CD4-positive, alpha-beta T cell treated with Interleukin-15 for 1 hour (primary cell): ENCODE measurements at places on chromosomes 2 and 18.

GRCh38 chr2:23244617-23245016 lies 140.4 kb upstream of the KLHL29 start:
- DNase-seq, result no peak

DNA sequence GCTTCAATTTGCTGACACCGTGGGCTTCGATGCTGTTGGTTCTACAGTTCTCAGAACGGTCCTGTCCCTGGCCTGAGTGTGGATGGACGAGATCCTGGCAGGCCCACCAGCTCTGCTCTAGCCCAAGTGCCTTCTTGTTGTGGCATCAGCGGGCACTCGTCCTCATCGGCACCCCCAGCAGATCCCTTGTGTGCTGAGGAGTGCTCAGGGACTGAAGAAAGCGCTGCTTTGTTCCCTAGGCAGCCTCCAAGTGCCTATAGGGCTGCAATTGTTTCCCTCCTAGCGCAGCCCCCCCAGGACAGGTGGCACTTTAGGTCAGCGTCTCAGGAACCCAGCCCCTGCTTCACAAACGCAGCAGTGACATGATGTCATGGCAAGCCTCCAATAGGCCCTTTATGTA lies 217.7 kb downstream of the AGAP1 start:
- no peak for DNase-seq

DNA sequence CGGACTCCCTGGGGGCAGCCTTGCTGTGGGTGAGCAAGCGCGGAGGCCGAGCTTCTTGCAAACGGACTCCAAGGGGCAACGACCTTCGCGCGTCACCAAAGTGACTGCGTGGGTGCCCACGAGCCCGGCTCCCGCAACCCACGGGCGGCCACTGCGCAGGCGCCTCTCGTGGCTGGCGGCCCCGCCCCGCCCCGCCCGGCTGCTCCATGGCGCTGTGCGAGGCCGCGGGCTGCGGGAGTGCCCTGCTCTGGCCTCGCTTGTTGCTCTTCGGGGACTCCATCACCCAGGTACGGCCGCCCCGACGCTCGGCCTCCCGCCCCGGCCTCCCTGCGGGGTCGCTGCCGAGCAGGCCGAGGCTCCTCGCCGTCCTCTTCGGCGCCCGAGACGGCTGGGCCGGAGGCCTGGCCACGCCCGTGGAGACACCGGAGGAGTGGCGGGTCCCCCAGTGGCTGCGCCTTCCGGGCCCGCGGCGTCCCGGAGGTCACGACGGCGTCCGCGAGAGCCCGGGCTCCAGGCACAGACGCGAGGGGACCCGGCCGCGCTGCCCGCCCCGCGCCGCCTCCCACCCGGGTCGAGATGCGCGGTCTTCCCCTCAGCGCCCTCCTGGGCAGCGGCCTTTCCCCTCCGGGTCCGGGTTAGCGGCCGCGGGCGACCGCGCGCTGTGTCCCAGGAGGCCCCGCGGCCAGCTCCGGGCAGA lies at the start of gene IAH1:
Gene IAH1, plus strand, starts transcription at position 191 of the 697 bp plus-strand sequence. Its CDS starts 16 bp downstream, at position 207.
- peak; percentile 71 for DNase-seq

- no peak for DNase-seq
Measured at GRCh38 chr2:44799105-44799504, 142.4 kb upstream of the SIX3 start.

DNA sequence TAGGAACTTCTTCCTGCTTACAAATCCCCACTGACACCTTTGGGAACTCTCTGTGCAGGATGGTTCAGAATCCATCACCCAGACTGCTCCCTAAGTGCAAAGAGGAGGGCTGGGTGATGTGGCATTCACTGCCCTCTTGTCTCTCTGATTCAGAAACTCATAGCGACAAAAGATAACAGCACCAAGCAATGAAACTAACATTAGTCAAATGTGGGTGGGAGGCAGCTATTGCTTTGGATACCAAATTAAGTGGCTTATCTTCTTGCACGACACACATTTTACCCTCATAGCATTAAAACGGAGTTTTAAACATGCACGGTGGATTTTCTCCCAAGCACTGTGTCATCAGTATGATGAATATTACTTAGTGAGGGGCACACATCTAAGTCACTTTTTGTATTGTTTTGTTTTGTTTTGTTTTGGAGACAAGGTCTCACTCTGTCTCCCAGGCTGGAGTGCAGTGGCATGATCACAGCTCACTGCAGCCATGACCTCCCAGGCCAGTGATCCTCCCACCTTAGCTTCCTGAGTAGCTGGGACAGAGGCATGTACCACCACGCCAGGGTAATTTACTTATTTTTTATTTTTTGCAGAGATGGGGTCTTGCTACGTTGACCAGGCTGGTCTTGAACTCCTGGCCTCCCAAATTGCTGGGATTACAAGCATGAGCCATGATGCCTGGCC lies 40.9 kb upstream of the NEB start:
- no peak for DNase-seq

- peak; percentile 32 for DNase-seq
Measured at GRCh38 chr18:79792988-79793355, 4.8 kb upstream of the KCNG2 start.

DNA sequence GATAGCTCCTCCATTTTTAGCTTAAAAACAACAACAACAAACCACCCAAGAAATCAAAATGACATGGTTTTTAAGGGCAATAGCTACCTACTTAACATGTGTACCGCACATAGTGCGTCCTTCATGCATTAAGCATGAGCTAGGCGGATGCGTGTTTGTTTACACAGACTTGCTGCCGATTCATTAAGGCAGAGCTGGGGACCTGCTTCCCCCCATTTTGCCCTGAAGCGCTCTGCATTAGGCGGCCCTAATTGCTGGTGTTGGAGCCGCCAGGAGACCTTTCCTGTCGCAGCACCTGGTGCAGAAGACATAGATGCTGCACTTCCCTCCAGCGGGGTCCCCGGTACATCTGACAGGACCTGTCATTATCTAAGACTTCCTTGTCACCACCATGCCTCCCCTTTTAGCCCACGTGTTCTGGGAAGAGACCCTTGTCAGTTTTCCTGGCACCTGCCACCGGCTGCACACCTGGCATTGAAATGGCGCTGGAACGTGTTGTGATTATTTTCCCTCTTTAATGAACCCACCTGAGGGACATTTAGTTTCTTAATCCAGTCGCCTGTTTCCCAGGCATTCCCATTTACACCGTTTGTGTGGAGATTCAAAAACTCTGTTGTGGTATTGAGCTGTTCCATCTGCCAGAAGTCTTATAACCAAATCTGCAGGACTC lies 261.1 kb upstream of the RAB12 start:
- no peak for DNase-seq

DNA sequence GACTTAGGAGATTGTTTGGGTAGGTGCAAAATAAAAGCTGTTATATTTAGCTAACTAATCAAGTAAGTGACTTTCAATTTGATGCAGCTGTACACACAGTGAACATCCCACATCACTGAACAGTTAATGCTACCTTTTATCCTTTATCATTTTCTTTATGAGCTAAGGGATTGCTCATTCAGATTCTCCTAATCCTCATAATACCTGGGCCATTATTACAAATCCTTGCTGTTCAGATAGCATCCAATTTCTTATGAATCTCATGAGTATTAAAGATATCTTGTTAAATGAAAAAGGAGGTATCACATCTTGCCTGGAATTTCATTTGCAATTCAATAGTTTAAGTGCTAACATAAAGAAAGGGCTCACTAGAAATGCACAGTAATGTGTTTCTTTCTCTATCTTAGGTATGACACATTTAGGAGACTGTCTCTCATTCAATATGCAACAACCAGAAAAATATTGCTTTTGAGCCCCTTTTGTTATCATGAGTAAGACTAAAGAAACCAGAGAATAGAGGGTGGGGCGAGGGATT lies 918.5 kb downstream of the CBLN2 start:
- no peak for DNase-seq

GRCh38 chr2:33766175-33766574 lies 167.1 kb upstream of the FAM98A start:
- DNase-seq, result no peak
